Caki2 (cell line): ENCODE measurements at places on chromosomes 12 and 14. TPM values are rescaled to one million over a fixed set of nuclear protein-coding genes. Genes with fewer than 3 reads are reported as not detected.
A peak's percentile ranks its signal among the peaks of the same experiment; 100 is the strongest.

DNA sequence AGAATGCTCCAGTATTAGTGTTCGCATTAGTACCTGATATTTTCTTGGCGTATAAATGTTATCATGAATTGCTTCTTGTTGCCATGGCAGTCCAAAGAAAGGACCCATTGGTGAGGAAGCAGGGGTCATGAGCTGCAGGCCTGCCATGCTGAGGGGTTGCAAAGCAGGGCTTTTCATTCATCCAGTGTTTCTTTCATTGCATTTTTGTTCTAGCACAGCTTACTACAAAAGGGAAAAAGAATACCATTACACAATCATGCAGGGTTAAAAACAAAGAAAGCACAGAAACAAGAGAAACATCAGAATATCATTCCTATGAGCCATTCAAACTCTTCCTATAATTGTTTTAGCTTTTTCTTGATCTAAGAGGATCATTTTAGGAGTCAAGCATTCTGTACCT, 24.0 kb downstream of the DICER1 start:
- no peak for DNase-seq

GRCh38 chr12:102496591-102496990, 16.2 kb upstream of the IGF1 start:
- no peak for DNase-seq

GRCh38 chr12:100348657-100349454, 8.0 kb upstream of the SLC17A8 start:
- peak; percentile 31 for DNase-seq

Gene TAS2R14
- total RNA-seq = not detected in 2 replicates

DNA sequence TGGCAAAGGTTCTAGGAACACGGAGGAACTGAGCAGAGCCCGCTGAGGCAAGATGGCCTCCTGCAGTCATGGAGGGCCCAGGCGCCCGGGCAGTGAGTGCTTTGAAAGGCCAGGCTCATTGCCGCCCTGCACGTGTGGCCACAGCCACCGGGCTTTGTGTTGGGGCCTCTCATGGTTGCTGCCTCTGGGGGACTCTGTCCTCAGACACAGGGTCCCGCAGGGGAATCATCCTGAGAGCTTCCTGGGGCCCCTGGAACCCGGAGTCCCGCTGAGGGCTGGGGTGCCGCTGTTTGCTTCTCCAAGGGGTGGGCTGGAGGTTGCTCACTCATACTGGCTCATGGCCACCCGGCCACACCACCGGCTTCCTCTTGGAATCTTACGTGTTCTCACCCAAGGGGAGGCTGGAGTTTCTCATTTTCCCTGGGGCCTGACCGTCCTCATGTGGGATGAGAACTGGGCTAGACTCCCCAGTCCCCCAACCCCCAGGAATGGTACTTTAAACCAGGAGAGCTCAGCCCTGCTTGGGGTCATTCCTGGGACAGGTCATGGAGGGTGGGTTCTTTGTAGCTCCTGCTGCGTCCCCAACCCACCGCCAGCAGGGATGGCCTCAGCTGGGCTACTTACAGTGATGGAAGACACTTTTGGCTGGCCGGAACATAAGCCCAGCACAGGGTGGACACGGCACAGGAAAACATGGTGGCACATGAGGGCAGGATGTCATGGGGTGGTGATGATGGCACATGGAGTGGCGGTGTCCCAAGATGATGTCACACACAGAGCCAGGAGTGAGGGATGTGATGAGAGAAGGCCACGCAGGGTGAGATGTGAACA, 21.1 kb upstream of the LRTM2 start:
- DNase-seq = no peak

Gene KRT85
- not detected in 2 replicates for total RNA-seq

GRCh38 chr14:97267509-97267908, 470.3 kb downstream of the VRK1 start:
- no peak for DNase-seq

- peak; percentile 94 for DNase-seq
Observed at GRCh38 chr12:47094804-47095203, 15.0 kb upstream of the AMIGO2 start.

GRCh38 chr12:76275511-76276093, 72.6 kb downstream of the BBS10 start:
- DNase-seq = no peak

- DNase-seq = no peak
Observed at GRCh38 chr14:22497671-22498093, 91.3 kb downstream of the DAD1 start.

Gene DTD2
- total RNA-seq = 21.2 and 40.4 TPM in 2 replicates

- DNase-seq = peak; percentile 59
Observed at GRCh38 chr12:108567406-108568337, 5.3 kb downstream of the ISCU start.

Gene NEUROD4
- not detected in 2 replicates for total RNA-seq

GRCh38 chr12:64744422-64745258, 14.6 kb downstream of the GNS start:
- DNase-seq = peak; percentile 50

Gene PTGDR
- not detected in 2 replicates for total RNA-seq

- DNase-seq = no peak
Observed at GRCh38 chr12:66964629-66965028, 285.8 kb upstream of the GRIP1 start.

GRCh38 chr12:96256672-96257361, 62.6 kb downstream of the ELK3 start:
- no peak for DNase-seq

Gene RNASE3
- not detected in 2 replicates for total RNA-seq

DNA sequence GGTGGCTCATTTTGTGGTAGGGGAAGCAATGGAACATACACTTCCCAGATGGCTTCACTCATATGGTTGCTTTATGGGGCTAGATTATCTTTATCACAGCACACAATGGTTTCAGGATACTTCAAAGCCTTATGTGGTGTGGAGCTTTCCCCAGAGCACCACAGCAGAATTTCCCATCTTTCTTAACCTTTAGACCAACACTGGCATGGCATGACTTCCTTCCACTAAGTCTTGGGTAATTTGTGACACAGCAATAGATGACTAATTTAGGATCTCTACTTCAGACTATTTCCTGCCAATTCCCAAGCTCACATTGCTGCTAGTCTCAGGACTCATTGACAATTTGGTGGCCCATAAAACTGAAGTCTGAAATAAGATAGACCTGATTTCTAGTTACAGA, 36.9 kb upstream of the DCN start:
- DNase-seq = no peak

Gene FGF23
- not detected in 2 replicates for total RNA-seq

DNA sequence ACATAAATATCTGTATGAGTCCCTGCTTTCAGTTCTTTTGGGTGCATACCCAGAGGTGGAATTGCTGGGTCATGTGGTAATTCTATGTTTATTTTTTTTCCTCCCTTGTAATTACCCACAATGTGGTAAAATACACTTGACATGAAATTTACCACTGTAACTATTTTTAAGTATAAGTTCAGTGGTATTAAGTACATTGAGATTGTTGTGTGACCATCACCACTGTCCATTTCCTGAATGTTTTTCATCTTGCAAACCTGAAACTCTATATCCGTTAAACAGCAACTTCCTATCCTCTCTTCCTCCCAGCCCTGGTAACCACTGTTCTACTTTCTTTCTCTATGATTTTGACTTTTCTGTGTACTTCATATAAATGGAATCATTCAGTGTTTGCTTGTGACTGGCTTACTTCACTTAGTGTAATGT, 51.4 kb downstream of the BORCS5 start:
- no peak for DNase-seq

DNA sequence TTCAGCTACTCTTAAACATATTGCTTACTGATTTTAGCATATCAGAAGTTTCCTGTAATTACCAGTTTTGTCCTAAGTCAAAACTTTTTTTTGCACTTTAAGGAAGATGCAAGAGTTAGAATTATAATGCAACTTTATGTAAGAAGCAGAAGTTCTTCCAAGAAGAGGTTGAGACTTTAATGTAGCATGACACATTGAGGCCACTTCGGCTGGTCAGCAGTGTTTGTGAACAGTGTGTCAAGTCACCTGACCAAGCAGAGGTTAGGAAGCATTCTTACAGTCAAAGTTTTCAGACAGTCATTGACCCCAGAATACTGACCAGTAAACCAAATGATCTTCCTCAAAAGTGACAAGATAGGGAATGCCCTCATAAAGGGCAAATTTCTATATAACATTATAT, 15.2 kb downstream of the FGFR1OP2 start:
- no peak for DNase-seq

DNA sequence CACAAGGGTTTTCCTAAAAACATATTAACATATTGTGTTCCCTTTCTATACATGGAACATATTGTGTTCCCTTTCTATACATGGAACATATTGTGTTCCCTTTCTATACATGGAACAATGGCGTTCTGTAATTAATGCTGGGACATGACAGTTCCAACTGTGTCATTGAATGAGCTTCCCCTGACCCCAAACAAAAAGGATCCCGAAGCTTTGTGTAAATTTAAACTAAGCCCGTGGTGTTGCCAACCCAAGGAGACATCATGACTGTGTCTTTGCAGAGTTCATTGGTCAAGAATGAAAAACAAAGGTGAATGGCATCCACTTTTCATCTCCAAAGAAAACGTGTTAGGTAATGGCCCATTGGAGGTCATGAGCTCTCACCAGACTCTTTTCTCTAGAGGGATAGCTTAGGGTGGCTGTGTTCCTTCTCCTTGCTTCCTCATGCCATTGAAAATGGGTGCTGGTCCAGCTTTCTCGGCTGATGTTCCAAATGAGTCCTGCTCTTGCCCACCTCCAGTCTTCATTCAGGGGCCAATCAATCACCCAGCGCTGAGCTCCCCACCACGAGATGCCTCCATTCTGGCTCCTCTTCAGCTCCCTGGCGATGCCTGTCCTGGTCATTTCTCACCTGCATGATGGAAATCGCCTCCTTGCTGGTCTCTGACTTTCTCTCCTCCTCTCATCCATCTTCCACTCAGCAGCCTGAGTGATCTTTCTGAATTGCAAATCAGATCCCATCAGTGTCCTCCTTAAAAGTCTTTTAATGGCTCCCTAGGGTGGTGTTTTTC, 156.1 kb downstream of the VRK1 start:
- DNase-seq = peak; percentile 6

- DNase-seq = peak; percentile 76
Observed at GRCh38 chr12:9869307-9870161, at the start of gene CLEC2B. TSS of gene CLEC2B (minus strand) at chr12:9869354.
